Heart right ventricle (tissue), 16 donors: ENCODE measurements at places on chromosomes 5 and 9. TPM values are rescaled to one million over a fixed set of nuclear protein-coding genes. Genes with fewer than 3 reads are reported as not detected.

DNA sequence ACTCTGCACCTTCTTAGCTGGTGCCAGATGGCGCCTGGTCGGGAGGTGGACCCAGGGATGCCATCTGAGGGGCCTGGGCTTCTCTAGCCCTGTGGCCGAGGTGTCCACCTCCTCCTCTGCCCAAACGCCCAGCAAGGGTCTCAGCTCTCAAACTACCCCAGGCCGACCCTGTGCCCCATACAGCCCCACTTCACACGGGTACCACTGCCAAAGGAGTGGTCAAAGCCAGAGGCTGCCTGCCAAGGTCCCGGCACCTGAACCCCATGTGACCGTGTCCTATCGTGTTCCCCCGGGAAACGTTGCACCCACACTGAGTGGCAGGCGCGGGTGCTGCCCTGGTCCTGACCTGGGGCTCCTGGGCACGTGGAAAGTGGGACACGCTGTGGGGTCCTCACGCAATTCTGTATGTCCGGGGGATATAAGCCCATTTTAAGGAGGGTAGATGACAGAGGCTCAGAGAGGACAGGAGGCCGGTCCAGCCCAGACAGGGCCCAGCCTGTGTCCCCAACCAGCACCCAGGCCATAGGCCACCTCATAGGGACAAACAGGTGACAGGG, 1.9 kb downstream of the ENTPD8 start:
- peaks cover 5% of the 10 kb centered on the region for H3K4me1 ChIP-seq
- no peaks in the 10 kb centered on the region for H3K36me3 ChIP-seq
- no peak overlapping the region for H3K4me3 ChIP-seq
- H3K27me3 ChIP-seq: peaks cover 22% of the 10 kb centered on the region

The PCDHA1 gene
- not detected for total RNA-seq

GRCh38 chr5:153782589-153783361, 255.9 kb downstream of the FAM114A2 start:
- no peak overlapping the region for H3K4me3 ChIP-seq
- no peaks in the 10 kb centered on the region for H3K27me3 ChIP-seq
- H3K4me1 ChIP-seq: no peaks in the 10 kb centered on the region
- no peaks in the 10 kb centered on the region for H3K36me3 ChIP-seq

DNA sequence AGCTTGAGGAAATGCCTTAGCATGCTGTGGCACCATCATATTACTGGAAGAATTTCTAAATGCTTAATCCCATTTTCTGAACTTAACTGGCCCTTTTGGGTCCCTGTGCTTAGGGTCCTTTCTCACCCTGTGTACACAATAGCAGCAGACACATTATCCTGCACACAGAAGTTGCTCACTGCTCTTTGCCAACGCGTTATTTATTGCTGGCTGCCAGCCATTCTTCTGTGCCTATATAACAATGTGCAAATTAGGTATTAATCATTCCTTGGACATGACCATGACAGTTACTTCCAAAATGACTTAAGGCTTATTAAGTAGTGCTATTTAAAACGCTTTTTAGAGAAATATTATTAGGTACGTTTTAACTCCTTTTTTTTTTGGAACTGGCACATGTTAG, 134.7 kb downstream of the FBN2 start:
- no peaks in the 10 kb centered on the region for H3K36me3 ChIP-seq
- H3K4me3 ChIP-seq: no peak overlapping the region
- H3K27me3 ChIP-seq: no peaks in the 10 kb centered on the region
- DNase-seq: no peak
- H3K4me1 ChIP-seq: no peaks in the 10 kb centered on the region

- H3K4me1 ChIP-seq: no peaks in the 10 kb centered on the region
- DNase-seq: no peak
- no peaks in the 10 kb centered on the region for H3K27me3 ChIP-seq
- peaks cover 37% of the 10 kb centered on the region for H3K36me3 ChIP-seq
Measured at GRCh38 chr5:150750469-150750868, 8.3 kb downstream of the DCTN4 start.

DNA sequence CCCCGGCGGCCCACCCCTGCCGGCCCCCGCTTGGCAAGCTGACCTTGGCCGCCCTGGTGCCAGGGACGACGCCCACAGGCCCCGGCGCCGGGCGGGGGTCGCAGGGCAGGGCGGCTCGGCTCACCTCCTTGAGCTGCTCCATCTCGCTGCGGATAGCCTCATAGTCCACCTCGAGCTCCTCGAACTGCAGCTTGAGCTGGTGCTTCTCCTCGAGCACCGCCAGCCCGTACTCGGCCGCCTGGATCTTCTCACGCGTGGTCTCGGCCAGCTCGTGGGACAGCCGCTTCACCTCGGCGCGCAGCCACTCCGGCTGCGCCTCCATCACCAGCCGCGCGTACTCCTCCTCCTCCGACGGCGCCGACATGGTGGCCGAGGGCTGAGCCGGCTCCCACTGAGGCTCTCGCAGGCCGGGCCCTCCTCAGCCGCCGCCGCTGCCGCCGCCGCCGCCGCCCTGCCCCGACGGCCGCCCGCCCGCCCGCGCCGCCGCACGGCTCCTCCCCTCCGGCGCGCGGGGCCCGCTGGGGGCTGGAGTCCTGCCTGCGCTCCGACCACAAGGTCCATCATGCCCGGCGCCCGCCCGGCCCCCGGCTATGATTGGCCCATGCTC, at the start of gene BICD2:
Gene BICD2, minus strand, starts transcription at position 453 of the 607 bp plus-strand sequence. Its CDS starts 89 bp downstream, at position 364.
- peak within 1 kb of the TSS; percentile 99 for H3K4me3 ChIP-seq
- no peak for DNase-seq
- H3K27ac ChIP-seq: peak within 1 kb of the TSS; percentile 98
- H3K36me3 ChIP-seq: no peaks in the 10 kb centered on the region
